LHCN-M2 (cell line): ENCODE measurements at places on chromosomes 12 and 14. TPM values are rescaled to one million over a fixed set of nuclear protein-coding genes. Genes with fewer than 3 reads are reported as not detected.

GRCh38 chr12:94012590-94012989 is 135.8 kb upstream of the PLXNC1 start:
- DNase-seq: no peak

The CCDC177 gene
- total RNA-seq: not detected in 2 replicates

DNA sequence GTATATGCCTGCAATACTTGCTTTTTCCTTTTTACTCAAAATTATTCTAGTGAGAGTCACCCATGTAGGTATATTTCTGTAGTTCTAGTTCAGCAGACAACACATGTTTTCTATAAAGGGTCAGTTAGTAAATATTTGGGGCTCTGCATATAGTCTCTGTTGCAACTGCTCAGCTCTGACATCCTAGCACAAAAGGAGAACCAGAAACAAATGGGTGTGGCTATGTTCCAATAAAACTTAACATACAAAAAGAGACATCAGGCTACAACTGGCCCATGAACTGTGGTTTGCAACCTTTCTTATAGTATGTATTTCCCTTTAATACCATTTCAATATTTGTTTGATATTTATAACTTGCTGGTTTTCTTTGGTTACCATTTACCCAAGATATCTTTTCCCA is 11.9 kb downstream of the NT5DC3 start:
- no peak for DNase-seq

GRCh38 chr12:49200919-49201594 is 12.2 kb upstream of the TUBA1A start:
- DNase-seq: peak; percentile 78

DNA sequence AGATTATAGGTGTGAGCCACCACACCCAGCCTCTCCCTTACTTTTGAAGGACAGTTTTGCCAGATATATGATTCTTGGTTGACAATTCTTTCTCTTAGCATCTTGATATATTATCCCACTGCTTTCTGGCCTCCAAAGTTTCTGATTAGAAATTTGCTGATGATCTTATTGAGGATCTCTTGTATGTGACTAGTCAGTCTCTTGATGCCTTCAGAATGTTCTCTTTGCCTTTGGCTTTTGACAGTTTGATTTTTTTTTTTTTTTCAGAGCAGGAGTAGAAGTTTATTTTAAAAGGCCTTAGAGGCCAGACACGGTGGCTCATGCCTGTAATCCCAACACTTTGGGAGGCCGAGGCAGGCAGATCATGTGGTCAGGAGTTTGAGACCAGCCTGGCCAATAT is 32.6 kb downstream of the IFT81 start:
- no peak for DNase-seq

- peak; percentile 23 for DNase-seq
These were observed 107.7 kb upstream of the SLC38A2 start for GRCh38 chr12:46480316-46480715.
